ENCODE measurements at places on chromosomes 7 and 10.

GRCh38 chr7:24820730-24821044 is 63.4 kb upstream of the GSDME start:
- no peak for DNase-seq

GRCh38 chr10:116044801-116045248 is 228.2 kb downstream of the GFRA1 start:
- peak; percentile 78 for DNase-seq

DNA sequence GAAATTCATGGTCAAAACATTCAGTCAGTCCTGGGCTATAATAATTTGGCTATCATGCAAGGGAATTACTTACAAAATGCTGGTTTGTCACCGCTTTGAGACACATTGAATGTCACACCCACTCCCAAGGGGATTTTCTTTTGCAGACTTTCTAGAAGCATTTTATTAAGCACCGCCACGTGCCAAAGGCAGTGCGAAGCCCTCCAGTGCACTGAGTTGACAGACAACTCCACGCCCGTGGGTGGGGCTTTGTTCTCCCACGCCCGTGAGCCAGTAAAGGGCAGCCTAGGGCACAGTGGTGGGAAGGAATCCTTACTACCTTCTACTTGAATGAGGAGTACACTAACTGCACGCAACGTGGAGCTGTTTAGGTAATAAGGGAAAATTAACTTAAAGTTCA is 515.8 kb downstream of the KCNMA1 start:
- no peak for DNase-seq

DNA sequence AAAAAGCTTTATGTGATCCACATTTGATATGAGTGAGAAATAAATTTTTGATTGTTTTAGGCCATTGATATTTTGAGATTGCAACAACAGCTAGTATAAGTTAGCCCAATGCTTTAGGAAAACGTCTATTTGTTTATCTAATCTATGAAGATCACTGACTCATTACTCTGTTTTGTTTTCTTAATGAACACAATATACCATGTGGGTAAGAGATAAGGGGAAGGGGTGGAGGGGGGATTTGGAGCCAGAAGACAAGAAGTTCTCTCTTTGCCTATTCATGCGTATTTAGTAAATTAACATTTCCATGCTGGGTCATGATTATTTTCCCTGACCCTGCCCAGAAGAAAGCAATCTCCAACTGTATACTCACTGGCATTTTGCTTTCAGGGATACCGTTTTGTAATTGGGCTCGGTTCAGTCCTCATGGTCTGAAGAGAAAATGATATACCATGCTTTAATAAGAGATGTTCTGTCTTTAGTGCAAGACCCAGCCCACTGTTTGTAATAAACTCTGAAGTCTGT is 359.5 kb upstream of the NPSR1 start:
- no peak for DNase-seq

DNA sequence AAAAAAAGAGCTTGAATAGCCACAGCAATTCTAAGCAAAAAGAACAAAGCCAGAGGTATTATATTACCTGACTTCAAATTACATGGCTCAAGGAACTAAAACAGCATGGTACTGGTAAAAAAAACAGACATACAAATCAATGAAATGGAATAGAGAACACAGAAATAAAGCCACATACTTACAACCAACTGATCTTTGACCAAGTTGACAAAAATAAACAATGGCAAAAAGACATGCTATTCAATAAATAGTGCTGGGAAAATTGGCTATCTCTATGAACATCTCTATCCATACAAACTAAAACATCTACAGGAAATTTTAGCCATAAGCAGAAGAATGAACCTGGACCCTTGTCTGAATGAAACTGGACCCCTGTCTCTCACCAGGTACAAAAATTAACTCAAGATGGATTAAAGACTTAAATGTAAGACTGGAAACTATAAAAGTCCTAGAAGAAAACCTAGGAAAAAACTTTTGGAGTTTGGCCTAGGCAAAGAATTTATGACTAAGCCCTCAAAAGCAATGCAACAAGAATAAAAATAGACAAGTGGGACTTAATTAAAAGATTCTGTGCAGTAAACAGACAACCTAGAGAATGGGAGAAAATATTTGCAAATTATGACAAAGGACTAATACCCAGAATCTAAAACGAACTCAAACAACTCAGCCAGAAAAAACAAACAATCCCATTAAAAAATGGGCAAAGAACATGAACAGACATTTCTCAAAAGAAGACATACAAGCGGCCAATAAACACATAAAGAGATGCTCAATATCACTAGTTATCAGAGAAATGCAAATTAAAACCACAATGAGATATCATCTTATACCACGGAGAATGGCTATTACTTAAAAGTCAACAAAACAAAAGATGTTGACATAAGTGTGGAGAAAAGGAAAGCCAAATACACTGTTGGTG is 72.8 kb upstream of the DDC start:
- no peak for DNase-seq

GRCh38 chr7:125149151-125149550 is 219.5 kb upstream of the POT1 start:
- no peak for DNase-seq

DNA sequence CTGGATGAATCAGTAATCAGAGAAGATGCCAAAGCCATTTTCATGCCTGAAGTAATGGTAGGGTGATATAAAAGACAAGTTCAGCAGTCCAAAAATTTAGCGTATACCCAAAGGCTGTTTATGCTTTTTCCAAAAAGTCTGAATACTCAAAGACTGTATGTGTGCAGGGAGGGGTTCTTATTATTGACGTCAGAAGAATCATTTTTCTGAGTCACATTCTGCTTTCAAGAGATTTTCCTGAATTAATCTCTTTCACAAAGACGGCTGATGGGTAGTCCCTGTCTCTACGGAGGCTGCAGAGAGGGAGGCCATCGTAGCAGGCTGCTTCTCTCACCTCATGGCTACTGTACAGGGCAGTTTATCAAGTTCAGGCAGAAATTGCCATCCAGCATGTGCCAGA is 30.7 kb upstream of the ABLIM1 start:
- no peak for DNase-seq

DNA sequence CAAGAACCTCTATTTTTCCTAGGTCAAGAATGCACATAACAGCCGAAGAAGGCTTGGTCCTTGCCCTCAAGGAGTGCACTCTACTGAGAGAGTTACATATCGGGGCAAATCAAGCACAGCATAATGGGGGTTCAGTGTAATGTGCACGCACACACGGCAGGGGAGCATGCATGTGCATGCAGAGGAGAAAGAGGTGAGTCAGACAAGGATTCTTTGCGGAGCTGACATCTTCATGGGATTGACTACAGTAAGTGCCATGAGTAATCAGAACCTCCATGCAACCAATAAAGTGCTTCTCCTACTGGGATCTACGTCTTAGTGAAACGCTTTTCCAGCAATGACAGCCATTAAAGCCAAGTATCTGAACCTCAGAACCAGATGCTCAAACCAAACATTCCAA is 123.6 kb downstream of the RNF216 start:
- peak; percentile 58 for DNase-seq

DNA sequence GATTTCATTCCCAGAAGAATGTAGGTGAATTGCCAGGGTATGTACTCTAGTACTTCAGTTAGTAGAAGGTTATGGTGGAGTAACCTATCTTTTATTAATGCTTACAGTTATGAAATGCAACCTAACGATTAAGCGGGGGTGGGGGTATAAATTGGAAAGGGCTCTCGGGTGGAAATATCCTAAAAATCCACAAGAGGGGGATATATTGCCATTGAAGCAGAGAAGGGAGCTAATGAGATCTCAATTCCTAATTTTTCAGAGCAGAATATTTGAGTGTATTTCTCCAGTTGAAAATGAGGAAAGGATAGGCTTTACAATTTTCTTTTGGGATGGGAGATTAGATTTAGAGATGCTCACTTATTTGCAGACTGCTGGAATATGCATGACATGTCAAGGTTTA is 90.8 kb downstream of the DNAJB9 start:
- DNase-seq = peak; percentile 30

DNA sequence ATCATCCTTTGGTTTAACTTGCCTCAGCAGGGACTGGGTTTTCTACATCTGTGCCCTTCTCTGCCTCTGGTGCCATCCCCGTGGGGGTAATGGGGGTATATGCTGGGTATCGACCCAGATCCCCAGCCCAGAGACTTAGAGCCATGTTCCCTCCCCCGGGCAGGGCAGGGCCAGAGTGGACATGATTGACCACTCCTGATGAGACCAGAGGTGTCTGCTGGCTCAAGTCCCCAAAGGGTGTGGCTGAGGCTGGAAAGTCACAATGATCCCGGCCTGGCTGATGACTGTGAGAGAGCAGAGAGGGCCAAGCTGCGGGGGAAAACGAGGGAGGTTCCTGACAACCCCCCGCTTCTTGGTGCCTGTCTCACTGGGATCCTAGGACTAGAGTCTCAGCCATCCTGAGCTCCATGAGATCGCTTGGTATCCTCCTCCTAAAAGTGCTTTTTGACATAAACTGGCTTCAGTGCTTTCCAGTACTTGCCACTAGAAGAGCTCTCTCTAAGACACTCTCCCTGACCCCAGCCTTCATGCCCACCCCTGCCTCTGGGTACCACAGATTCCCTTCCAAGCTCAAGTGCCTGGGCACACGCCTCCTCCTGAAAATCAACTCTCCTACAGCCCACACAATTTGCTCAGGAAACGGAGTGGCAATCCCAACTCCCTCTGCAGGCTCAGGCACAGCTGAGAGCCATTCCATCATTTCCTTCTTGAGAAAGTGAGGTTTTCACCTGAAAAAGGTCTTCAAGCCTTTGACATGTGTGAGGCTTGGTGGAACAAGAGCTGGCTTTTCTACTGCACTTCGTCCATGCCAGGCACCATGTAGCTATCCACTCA is 33.9 kb downstream of the DRGX start:
- DNase-seq = no peak

- peak; percentile 93 for DNase-seq
These were observed 707.5 kb upstream of the FZD8 start for GRCh38 chr10:36349445-36350078.

GRCh38 chr7:45420843-45421495 is 153.2 kb upstream of the ADCY1 start:
- peak; percentile 86 for DNase-seq

GRCh38 chr7:20403331-20403730 is 72.6 kb downstream of the ITGB8 start:
- DNase-seq = peak; percentile 72

DNA sequence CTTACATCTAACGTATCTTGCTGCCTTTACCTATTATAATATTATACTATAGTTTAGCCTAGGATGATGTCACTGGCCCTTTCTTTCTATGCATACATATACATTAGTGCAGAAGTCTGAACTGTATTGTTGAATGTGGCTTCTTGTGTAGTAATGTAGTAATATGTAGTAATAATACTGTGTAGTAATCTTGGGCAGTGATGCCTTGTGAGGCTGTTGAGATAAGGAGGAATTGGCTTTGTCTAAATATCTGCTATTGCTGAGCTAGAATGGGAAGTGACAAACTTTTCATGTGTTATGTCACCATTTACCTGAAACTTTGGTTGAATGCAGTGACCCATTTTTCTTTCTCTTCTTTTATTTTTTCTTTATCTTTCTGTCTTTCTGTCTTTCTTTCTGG is 11.0 kb downstream of the GLCCI1 start:
- DNase-seq = no peak

GRCh38 chr10:101965075-101965765 is 90.8 kb downstream of the ARMH3 start:
- DNase-seq = no peak

GRCh38 chr7:70881167-70881847 is 250.6 kb upstream of the GALNT17 start:
- peak; percentile 45 for DNase-seq

- DNase-seq = peak; percentile 96
These were observed 69.0 kb downstream of the CREM start for GRCh38 chr10:35195361-35196306.

- DNase-seq = no peak
These were observed 21.5 kb downstream of the SPAG6 start for GRCh38 chr10:22366771-22367170.

- DNase-seq = peak; percentile 63
These were observed 236.9 kb downstream of the REEP3 start for GRCh38 chr10:63758080-63758479.

DNA sequence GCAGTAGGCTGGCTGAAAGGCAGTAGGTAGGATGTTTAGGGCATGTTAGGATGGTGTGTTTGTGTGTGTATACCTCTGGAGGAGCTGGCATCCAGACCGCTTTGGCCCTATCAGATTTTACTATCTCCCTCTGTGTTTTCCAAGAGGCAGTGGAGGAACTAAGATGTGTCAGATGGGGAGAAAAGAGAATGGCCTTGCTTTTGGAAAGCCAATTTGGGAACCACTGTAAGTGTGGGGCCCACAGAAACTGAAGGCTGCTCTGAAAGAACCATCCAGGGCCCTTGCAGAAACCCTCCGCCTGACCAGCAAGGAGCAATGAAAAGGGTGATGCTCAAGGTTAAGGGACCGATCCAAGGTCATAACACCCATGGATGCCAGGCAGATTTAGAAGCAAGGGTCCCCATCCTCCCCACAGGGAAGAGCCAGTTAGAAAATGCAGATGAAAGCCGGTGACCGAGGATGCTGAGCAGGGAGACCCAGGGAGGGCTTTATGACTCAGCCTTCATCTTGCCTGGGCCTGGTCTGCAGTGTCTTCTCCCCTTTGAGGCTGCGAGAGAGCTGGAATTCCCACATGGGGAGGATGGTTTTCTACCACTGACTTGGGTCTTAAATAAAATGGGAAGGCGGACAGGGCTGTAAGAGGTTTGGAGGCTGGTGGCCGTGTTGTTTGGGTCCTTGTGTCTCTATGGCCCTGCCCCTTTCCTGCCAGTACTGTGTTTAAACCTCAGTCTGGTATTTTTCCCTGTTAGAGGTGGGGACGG is 275.8 kb downstream of the LRMDA start:
- no peak for DNase-seq

DNA sequence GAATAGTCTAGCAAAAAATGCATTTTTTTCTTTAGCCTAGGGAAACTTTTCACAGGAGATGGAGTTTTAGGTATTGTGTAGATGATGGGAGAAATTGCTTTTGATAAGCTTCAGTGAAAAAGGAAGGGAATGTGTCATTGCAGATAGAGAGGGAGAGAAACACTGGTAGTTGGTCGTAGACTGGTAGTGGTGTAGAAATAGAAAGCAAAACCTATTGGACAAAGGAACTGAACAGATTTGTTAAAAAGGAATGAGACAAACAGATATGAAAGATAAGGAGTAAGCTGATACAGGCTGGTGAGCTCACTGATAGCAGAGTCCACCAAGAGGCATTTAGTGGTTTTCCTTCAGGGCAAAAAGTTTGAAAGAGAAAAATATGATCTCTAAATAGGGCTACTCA is 94.3 kb downstream of the ZEB1 start:
- DNase-seq = no peak

DNA sequence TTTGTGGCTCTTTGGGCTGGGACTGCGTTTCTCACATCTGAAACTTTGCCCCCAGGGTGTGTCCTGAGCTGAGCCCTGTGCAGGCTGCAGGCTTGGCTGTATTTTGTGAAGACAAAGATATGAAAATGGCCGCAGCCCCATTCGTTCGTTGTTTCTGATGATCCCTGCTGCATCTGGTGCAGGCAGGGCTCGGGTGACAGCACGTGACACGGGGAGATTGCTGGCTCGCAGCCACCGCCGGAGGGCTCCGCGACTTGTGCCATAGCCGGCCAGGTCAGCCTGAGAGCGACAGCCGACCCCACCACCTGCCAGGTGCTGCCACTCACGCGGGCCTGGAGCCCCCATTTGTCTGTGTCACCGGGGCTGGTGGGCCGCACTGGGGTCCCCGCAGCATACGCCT is 81.3 kb downstream of the ZRANB1 start:
- no peak for DNase-seq

All from fibroblast of upper back skin (primary cell).